Left ventricle myocardium inferior (tissue), 1 donor: ENCODE measurements at places on chromosomes 3 and 15.

DNA sequence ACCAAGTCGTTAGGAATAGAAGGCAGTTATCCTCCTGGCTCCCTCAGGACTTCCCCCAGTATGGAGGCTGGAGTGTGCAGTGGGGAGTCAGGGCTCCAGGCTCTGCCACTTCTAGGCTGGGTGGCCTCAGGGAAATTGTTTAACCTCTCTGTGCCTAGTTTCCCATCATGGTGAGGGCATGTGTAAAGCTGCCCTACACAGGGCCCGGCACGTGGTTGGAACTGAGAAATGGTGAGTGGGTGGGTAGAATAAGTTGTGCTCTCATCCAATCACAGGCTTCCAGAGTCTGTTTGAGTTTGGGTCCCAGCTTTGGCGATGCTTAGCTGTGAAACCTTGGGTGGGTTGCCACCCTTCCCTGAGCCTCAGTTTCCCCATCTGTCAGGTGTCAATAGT, 117.3 kb downstream of the FBLN2 start:
- H3K36me3 ChIP-seq: no peaks in the 10 kb centered on the region
- no peak overlapping the region for H3K4me3 ChIP-seq
- no peak for DNase-seq
- H3K4me1 ChIP-seq: no peaks in the 10 kb centered on the region
- peaks cover 95% of the 10 kb centered on the region for H3K27me3 ChIP-seq
- no peak overlapping the region for H3K27ac ChIP-seq

- H3K36me3 ChIP-seq: peaks cover 7% of the 10 kb centered on the region
- peaks cover 98% of the 10 kb centered on the region for H3K4me1 ChIP-seq
- peak overlapping the region; percentile 92 for H3K4me3 ChIP-seq
- no peak for DNase-seq
Observed at GRCh38 chr3:69088063-69088462, 3.3 kb downstream of the ARL6IP5 start.

- H3K4me1 ChIP-seq: peaks cover 9% of the 10 kb centered on the region
- peak overlapping the region; percentile 62 for H3K27ac ChIP-seq
Observed at GRCh38 chr15:96428742-96429141, 98.2 kb downstream of the NR2F2 start.

GRCh38 chr3:176190755-176191154, 1006.5 kb downstream of the TBL1XR1 start:
- H3K27me3 ChIP-seq: peaks cover 6% of the 10 kb centered on the region
- H3K4me1 ChIP-seq: no peaks in the 10 kb centered on the region
- no peak overlapping the region for H3K4me3 ChIP-seq
- no peak overlapping the region for H3K27ac ChIP-seq
- no peak for DNase-seq

DNA sequence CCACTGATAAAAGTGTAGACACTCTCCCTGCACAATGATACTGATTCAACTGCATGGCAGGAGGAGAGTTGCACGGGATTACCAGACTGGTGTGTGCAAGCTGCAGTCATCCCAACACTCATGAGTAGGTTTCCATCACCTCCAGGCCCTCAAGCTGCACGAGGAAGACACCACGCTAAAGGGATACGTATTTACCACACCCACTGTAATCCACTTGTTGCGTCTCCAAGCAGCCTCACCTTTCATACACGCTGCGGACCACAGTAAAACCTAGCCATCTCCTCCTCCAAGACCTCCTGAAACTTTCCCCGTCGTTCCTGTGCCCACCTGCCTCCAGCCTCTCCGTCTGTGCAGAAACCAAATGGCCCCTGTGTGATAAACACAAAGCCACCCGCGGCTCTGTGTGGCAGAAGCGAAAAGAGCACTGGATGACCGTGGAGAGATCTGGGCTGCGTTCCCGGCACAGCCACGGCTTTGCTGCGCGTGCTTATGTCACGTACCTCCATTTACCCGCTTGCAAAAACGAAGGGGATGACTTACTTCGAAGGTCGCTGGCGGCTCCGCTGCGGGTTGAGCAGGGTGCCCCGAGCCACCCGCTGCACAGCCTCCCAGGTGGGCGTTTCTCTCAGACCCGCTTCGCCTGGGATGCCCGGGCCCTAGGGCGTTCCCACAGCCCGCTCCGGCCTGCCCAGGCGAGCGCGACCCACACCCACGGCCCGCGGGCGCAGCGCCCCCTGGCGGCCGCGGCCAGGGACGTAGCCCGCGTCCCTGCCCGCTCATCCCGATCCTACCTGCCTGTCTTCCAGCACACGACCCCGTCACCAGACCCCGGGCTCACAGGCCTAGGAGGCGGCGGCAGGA, 643 bp downstream of the ABCC5 start:
- H3K27ac ChIP-seq: peak overlapping the region; percentile 93
- H3K4me1 ChIP-seq: peaks cover 51% of the 10 kb centered on the region
- peak overlapping the region; percentile 96 for H3K4me3 ChIP-seq

- peaks cover 13% of the 10 kb centered on the region for H3K4me1 ChIP-seq
- H3K36me3 ChIP-seq: no peaks in the 10 kb centered on the region
- no peaks in the 10 kb centered on the region for H3K27me3 ChIP-seq
- H3K27ac ChIP-seq: no peak overlapping the region
- H3K4me3 ChIP-seq: no peak overlapping the region
- DNase-seq: no peak
Observed at GRCh38 chr3:61172684-61173083, 78.6 kb downstream of the FHIT start.

DNA sequence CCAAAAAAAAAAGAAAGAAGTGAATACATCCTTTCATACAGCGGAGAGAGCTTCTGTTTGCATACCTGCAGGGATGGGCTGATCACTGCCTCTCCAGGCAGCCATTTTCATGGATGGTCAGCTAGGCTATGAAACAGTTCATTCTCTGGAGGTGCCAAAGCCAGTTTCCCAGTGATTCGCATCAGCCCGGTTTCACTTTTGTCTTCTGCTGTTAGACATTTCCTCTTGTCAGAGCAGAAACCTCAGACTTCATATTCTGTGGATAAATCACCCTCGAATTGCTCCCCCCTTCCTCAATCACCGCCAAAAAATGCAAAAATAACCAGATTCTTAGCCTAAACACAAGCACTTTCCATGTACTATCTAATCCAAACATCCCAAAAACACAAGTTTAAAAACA, 225.6 kb downstream of the ADAMTS9 start:
- no peak overlapping the region for H3K4me3 ChIP-seq
- peaks cover 3% of the 10 kb centered on the region for H3K4me1 ChIP-seq
- H3K36me3 ChIP-seq: no peaks in the 10 kb centered on the region
- H3K27me3 ChIP-seq: peaks cover 20% of the 10 kb centered on the region
- DNase-seq: no peak

- H3K27me3 ChIP-seq: no peaks in the 10 kb centered on the region
- peaks cover 34% of the 10 kb centered on the region for H3K4me1 ChIP-seq
- H3K4me3 ChIP-seq: peak overlapping the region; percentile 35
- peak overlapping the region; percentile 45 for H3K27ac ChIP-seq
- no peak for DNase-seq
Observed at GRCh38 chr3:107662586-107662985, 139.8 kb downstream of the BBX start.

- peaks cover 3% of the 10 kb centered on the region for H3K4me1 ChIP-seq
- no peak overlapping the region for H3K27ac ChIP-seq
- H3K36me3 ChIP-seq: no peaks in the 10 kb centered on the region
- no peak for DNase-seq
- H3K4me3 ChIP-seq: no peak overlapping the region
- H3K27me3 ChIP-seq: peaks cover 38% of the 10 kb centered on the region
Observed at GRCh38 chr15:20361091-20361490, 180.5 kb downstream of the GOLGA6L6 start.

DNA sequence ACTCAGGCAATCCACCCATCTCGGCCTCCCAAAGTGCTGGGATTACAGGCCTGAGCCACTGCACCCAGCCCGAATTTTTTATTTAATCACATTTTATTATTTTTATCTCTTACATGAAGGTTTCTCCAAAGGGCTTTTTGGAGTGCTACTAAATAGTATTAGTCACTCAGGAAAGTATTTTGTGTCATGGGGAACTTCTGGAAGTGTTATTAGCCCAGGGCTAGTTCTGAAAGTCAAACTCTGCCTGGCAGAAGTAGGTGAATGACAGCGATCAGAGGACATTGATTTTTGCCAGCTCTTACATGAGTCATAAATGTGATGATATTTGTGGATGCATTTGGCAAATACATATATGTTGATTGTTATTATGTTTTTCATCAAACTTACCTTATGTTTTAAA, 48.7 kb downstream of the ZPLD1 start:
- no peak for DNase-seq
- peaks cover 7% of the 10 kb centered on the region for H3K4me1 ChIP-seq
- H3K4me3 ChIP-seq: no peak overlapping the region
- H3K27ac ChIP-seq: no peak overlapping the region
- no peaks in the 10 kb centered on the region for H3K36me3 ChIP-seq

GRCh38 chr3:148518520-148518919, 179.2 kb upstream of the AGTR1 start:
- no peak overlapping the region for H3K27ac ChIP-seq
- no peak overlapping the region for H3K4me3 ChIP-seq
- H3K27me3 ChIP-seq: no peaks in the 10 kb centered on the region
- no peaks in the 10 kb centered on the region for H3K4me1 ChIP-seq

DNA sequence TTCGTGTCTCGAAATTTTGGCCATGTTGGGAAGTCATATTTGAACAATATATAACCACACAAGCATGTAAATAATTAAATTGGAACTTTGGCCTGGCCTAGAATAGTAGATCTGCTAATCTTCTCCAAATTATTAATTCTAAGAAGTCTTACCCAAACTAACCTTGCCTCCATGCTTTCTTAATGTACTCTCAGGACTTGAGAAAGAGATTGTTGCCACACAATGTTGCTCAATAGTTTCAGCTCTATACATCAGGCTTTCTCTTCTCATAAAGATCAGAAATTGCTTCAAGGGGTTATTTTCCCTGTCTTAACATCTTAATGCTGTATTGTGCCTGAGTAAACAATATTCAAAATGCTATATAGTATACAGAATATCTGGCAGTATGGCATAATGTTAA, 202.7 kb upstream of the LRIG1 start:
- H3K36me3 ChIP-seq: no peaks in the 10 kb centered on the region
- H3K4me3 ChIP-seq: no peak overlapping the region
- H3K27ac ChIP-seq: no peak overlapping the region
- no peaks in the 10 kb centered on the region for H3K27me3 ChIP-seq

DNA sequence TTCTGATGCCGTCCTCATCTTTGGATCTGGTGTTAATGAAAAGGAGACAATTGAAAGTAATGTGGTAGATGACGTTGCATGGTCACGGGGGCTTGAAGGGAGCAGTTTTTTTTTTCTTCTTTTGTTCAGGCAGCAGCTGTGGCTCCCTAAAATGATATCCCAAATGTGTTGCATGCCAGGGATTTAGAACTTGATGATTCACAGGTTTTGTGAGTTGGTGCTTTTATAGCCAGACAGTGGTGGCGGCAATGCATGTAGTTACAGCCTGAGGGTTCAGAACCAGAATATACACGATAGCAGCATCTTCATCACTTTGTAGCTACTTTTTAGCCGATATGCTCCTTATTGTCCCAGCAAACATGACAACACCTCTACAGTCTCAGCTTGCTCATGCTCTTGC, 133.4 kb downstream of the CHST2 start:
- H3K36me3 ChIP-seq: no peaks in the 10 kb centered on the region
- no peaks in the 10 kb centered on the region for H3K27me3 ChIP-seq
- no peak overlapping the region for H3K4me3 ChIP-seq
- no peak overlapping the region for H3K27ac ChIP-seq
- no peak for DNase-seq
- H3K4me1 ChIP-seq: no peaks in the 10 kb centered on the region

GRCh38 chr3:53166781-53167291, 5.8 kb downstream of the PRKCD start:
- H3K4me3 ChIP-seq: peak overlapping the region; percentile 30
- H3K36me3 ChIP-seq: no peaks in the 10 kb centered on the region
- H3K4me1 ChIP-seq: peaks cover 39% of the 10 kb centered on the region
- H3K27me3 ChIP-seq: no peaks in the 10 kb centered on the region

DNA sequence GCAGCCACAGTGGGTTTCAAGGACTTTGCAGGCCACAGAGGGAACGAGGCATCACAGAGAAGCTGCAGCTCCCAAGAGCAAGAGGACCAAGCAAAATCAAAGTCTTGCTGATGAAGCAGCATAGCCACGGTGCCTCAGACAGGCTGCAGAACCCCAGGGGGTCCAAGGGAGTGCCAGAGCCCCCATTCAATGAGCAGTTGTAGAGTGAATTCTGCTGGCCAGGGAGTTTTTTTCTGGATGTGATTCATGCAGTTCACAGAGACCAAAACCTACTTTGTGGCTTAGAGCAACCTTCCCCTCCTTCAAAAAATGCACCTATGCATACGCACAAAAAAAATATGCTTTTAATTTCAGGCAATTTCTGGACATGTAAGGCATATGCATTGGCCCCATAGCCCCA, 409.0 kb downstream of the VPS13C start:
- no peaks in the 10 kb centered on the region for H3K4me1 ChIP-seq
- no peak overlapping the region for H3K27ac ChIP-seq
- no peaks in the 10 kb centered on the region for H3K36me3 ChIP-seq
- H3K27me3 ChIP-seq: peaks cover 57% of the 10 kb centered on the region
- DNase-seq: no peak

GRCh38 chr3:196149831-196150301, 61.3 kb downstream of the ZDHHC19 start:
- no peak for DNase-seq
- no peaks in the 10 kb centered on the region for H3K4me1 ChIP-seq
- H3K27ac ChIP-seq: no peak overlapping the region
- H3K36me3 ChIP-seq: no peaks in the 10 kb centered on the region

DNA sequence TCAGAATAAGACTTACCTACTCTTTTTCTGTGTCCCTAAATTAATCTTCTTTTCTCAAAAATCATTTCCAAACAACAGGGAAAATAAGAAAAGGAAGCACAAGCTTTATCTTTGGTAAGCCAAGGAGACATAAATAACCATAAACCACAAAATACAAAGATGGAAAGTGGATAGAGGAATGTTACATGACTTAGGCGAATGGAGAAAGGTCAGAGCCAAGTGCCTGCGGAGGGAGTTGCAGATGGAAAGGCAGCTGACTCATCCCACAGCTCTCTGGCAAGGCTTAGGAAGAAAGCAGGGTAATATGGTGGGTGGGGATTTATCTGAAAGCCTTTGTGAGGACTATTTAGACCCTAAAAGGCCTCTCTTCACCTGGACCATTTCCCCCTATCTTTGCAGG, 72.8 kb downstream of the GALK2 start:
- no peak overlapping the region for H3K4me3 ChIP-seq
- no peak for DNase-seq
- H3K4me1 ChIP-seq: peaks cover 34% of the 10 kb centered on the region
- H3K27me3 ChIP-seq: no peaks in the 10 kb centered on the region

GRCh38 chr3:10164546-10165393, at the start of gene IRAK2:
Gene IRAK2 (plus strand): TSS chr3:10164919. CDS start chr3:10164955, 36 bp downstream.
- peak within 1 kb of the TSS; percentile 95 for H3K4me3 ChIP-seq
- no peaks in the 10 kb centered on the region for H3K36me3 ChIP-seq
- no peaks in the 10 kb centered on the region for H3K27me3 ChIP-seq
- peak within 1 kb of the TSS; percentile 74 for H3K27ac ChIP-seq
- peaks cover 13% of the 10 kb centered on the region for H3K4me1 ChIP-seq

GRCh38 chr3:106765342-106765741, 611.9 kb upstream of the CCDC54 start:
- H3K4me3 ChIP-seq: no peak overlapping the region
- H3K36me3 ChIP-seq: no peaks in the 10 kb centered on the region
- H3K27me3 ChIP-seq: no peaks in the 10 kb centered on the region
- DNase-seq: no peak
- no peak overlapping the region for H3K27ac ChIP-seq

GRCh38 chr3:10420745-10421475, 84.5 kb downstream of the ATP2B2 start:
- no peak overlapping the region for H3K4me3 ChIP-seq
- H3K27ac ChIP-seq: no peak overlapping the region
- no peaks in the 10 kb centered on the region for H3K4me1 ChIP-seq
